NCI-H446 treated with DMSO at 0.1 percent for 48 hours (cell line): ENCODE measurements at places on chromosomes 16 and 17.

DNA sequence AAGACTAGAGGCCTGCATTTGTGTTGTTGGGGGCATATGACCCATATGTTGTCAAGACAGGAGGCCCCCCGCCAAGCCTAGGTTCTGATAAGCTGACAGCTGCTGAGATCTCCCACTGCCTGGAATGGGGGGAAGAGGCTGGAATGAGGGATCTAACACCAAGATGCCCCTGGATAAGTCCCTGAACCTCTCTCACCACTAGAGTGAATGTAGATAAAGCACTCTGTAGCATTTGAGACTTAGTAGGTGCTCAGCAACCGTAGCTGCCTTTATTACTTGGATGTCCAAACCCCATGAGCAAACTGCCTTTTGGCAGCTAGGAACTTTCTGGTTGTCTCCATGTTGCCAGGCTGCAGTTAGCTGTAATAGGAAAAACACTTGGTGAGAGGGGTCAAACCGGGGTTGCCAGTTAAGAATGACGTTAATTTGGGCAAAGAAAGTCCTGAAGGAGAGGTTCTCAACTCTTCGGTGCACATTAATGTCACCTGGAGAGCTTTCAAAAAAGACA, 4.4 kb upstream of the RASL10B start:
- DNase-seq, result no peak

GRCh38 chr16:13269905-13270528, 368.6 kb downstream of the SHISA9 start:
- no peak for DNase-seq

GRCh38 chr16:72244853-72245252, 72.9 kb upstream of the PMFBP1 start:
- DNase-seq, result no peak

- no peak for DNase-seq
Observed at GRCh38 chr16:27364493-27365141, 37.4 kb upstream of the IL21R start.

DNA sequence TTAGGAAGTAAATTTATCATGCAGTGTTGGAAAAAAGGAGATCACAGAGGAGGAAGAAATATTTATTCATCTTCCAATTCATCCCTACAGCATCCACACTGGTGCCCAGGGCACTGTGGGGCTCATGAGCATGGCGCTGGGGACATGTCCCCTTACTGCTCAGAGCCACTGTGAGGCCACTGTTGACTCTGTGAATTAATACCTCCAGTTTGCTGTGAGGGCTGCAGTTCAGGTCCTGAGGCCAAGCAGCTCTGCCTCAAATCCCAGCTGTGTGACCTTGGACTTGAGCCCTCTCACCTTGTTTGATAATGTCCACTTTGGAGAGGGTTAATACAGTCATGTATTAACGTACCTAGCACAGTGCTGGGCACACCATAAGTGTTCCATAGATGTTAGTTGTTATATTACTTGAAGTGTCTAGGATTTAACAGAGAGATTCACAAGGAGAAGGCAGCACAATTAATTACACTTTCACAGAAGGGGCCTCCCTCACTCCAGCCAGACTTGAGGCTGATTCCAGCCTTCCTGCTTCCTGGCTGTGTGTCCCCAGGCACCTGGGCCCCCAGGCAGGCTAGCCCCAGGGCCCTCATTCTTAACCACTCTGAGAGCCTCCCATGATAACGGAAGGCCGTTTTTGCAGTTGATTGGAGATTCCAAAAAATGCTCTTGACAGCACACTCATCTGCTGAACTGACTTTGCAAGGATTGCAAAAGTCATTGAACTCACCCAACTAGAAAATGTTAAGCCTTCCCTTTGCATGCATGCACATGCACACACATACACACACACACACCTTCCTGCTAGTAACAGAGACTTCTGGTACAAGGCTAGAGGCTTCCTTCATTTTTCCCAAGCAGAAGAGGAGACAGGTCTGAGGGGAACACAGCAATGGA, 29.4 kb downstream of the KATNIP start:
- DNase-seq, result no peak

- no peak for DNase-seq
Observed at GRCh38 chr16:48511716-48512115, 98.3 kb downstream of the N4BP1 start.

GRCh38 chr16:83973581-83974385, 5.7 kb downstream of the NECAB2 start:
- DNase-seq, result no peak

DNA sequence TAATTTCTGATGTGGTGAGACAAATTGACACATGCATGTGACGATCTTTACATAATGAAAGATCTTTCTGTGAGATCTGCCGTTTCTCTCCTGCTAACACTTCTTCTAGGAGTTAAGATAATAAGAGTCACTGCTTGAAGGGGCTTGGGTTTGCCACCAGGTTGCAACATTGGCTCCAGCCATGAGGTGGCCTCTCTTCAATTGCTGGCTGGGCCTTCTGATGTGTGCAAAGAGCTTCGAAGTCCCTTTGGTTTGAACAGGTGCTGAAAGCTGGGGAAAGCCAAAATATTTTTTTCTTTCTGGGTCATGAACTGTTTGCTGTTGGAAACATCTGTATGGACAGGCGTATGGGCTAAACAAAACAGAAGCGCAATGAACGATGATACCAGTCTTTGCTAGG, 204.1 kb upstream of the SALL1 start:
- DNase-seq, result no peak

- no peak for DNase-seq
Observed at GRCh38 chr17:65910836-65911235, 281.1 kb downstream of the CEP112 start.

GRCh38 chr16:31052114-31052513, 18.8 kb downstream of the STX4 start:
- DNase-seq, result no peak

DNA sequence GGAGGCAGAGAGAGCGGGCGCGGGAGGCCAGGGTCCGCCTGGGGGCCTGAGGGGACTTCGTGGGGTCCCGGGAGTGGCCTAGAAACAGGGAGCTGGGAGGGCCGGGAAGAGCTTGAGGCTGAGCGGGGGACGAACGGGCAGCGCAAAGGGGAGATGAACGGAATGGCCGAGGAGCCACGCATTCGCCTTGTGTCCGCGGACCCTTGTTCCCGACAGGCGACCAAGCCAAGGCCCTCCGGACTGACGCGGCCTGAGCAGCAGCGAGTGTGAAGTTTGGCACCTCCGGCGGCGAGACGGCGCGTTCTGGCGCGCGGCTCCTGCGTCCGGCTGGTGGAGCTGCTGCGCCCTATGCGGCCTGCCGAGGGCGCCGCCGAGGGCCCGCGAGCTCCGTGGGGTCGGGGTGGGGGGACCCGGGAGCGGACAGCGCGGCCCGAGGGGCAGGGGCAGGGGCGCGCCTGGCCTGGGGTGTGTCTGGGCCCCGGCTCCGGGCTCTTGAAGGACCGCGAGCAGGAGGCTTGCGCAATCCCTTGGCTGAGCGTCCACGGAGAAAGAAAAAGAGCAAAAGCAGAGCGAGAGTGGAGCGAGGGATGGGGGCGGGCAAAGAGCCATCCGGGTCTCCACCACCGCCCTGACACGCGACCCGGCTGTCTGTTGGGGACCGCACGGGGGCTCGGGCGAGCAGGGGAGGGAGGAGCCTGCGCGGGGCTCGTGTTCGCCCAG, 1.2 kb upstream of the CBX4 start:
- DNase-seq, result no peak

DNA sequence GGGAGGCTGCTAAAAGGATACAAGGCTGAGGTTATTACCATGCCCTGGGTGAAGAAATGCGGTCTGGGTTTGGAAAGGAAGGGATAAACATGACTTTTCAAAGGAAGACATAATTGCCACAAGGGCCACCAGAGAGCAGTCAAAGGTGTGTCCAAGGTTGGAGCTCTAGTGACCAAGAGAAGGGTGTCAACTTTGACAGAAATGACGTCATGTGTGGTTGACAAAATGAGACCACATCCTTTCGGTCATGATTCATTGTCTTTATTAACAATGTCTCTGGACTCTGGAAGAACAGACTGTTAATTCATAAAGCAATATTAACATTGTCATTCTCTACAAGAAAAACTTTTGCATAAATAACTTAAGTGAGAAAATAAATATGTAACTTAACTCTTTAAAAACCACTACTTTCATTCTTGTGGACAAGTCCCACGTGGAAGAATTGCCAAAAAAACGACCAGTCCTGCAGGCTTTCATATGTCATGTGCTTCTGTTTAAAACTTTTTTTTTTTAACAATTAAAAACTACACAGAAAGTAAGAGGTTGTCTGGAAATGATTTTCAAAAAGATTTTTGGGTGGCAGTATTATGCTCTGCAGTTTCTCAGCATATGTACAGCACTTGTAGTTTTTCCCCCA, 5.0 kb downstream of the SOST start:
- no peak for DNase-seq

DNA sequence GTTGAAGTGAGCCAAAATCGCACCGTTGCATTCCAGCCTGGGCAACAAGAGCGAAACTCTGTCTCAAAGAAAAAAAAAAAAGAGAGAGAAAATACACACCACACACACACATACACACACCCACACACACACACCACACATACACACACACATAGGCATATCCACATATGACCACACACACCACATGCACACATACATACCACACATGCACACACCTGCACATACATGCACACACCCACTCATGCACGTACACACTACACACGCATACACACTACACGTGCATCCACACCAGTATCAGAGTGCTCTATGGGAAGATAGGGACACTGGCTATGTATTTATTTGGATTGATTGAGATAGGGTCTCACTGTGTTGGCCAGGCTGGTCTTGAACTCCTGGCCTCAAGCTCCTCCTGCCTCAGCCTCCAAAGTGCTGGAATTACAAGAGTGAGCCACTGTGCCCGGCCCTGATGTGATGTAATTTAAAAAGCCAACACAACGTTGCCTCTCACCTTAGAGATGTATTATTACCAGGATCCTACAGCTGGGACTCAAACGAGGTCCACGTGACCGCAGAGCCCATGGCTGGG, 17.8 kb upstream of the GINS2 start:
- no peak for DNase-seq

GRCh38 chr16:51556694-51557340, 405.7 kb upstream of the SALL1 start:
- DNase-seq, result no peak

- DNase-seq, result no peak
Observed at GRCh38 chr17:56030009-56030624, 123.2 kb upstream of the ANKFN1 start.

- no peak for DNase-seq
Observed at GRCh38 chr17:49229805-49230600, 584 bp downstream of the PHOSPHO1 start.

DNA sequence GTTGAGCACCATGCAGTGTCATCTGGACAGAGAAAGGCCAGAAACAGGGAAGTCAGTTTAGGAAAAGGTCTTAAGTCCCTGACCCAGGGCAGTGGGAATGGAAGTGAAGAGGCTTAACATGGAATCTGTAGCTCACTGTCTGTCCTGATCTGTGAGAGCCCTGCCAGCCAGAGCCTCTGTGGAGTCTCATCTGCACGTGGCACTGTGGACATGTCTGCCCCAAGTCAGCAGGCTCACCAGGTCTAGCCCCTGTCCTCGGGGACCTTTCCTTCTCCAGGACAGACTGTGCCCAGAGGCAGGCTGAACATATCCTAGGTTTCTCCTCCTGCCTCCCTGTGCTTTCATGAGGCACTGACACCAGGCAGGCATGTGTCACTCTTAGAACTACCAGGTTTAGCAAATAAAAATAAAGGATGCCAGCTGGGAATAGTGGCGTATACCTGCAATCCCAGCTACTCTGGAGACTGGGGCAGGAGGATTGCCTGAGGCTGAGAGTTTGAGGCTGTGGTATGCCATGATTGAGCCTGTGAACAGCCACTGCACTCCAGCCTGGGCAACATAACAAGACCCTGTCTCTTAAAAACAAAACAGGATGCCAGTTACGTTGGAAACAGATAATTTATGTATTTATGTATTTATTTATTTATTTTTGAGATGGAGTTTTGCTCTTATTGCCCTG, 22.4 kb downstream of the UNK start:
- DNase-seq, result no peak

DNA sequence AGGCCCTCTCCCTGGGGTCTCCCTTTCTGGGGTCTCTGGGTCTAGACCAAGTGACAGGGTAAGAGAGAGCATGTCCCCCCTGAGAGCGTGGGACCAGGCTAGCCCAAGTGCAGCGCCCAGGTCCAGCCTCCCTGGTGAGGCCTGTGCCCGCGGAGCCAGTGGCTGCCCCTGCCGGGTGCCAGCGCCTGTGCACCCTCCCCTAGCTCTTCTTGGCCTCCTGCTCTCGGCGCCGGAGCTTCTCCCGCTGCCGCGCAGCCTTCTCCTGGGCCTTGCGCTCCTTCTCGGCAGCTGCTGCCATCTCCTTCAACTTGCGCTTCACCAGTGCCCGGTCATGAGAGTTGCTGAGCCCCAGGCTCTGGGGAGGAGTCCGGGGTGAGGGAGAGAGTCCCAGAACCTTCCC, 17.3 kb downstream of the SAMD14 start:
- no peak for DNase-seq

DNA sequence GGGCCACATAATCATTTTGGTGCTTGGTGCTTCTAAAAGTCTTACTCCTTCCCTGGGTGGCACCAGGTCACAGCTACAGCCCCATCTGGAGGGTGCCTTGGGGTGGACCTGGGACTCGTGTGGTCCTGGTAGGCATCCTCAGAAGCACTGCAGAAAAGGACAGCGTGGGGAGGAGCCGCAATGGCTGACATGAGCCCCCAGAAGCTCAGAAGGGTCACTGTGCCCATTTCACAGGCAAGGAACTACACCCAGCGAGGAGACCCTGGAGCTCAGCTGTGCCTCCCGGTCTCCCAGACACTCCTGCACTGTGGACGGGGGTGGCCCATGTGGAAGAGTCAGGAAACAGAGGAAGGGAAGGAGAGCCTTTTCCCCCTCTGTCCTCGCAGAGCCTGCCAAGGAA, 26.4 kb downstream of the C17orf100 start:
- no peak for DNase-seq

GRCh38 chr17:3738562-3739295, 15.0 kb downstream of the HASPIN start:
- DNase-seq, result no peak

DNA sequence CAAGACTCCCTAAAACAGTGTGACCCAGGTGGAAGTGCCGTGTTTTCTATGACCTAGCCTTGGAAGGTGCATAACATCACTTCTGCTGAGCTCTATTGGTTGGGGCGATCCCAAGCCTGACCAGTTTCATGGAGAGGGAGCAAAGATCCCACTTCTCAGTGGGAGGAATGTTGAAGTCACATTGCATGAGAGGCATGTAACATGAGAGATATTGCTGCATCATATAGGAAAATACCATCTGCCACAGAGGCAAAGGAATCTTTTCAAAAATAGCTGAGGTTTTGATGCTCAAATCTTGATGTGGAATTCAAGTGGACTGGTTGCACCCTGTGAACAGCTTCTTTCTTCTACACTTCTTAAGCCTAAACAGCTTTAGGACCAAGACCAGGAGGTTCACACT, 56.4 kb upstream of the NLRP1 start:
- no peak for DNase-seq

DNA sequence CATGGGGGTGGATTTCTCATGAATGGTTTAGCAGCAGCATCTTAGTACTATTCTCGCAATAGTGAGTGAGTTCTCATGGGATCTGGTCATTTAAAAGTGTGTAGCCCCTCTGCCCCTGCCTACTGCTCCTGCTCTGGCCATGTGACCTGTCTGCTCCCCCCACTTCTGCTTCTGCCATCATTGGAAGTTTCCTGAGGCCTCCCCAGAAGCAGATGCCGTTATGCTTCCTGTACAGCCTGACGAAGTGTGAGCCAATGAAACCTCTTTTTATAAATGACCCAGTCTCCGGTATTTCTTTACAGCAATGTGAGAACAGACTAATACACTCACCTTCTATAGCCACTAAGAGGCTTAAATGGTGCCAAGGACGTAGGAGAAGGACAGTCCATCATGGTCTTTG, 51.5 kb downstream of the NOL11 start:
- no peak for DNase-seq
